ENCODE measurements at places on chromosomes 5 and 9.

DNA sequence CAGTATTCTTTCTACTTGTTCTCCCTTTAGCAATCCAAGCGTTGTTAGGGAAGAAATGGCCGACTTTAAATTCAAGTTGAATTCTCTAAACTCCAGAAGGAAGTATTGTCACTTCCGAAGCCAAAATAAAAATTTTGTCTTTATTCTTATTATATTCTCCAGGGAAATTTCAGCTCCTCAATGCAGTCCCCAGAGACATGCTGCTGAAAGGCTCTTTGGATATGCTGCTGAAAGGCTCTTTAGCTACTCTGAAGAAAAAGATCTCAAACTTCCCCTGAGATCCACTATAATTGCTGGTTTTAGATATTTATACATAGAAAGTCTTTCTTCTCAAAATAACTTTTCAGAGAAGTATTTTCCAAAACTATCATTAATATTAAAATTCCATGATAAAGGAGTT is 92.3 kb upstream of the PARP8 start:
- no peak for DNase-seq

GRCh38 chr9:86838519-86839497 is 108.5 kb downstream of the GAS1 start:
- DNase-seq: no peak

DNA sequence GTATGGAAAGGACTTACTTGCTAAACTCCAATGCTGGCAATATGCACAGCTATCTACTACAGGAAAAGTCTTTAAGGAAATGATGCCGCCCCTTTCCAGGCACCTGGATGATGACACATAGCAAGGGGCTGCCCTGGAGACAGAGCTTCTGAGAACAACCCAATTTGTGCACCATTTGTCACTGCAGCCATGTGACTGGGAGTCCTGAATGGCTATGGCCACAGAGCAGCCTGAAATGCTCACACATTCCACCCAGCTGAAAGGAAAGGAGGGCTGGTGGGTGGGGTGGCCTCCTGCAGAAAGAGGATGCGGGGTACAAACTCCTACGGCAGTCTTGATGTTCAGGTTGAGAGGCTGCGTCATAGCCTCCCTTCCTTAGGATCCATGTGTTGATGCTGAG is 70.1 kb upstream of the FSTL4 start:
- DNase-seq: no peak

GRCh38 chr9:6410633-6411032 is 2.4 kb upstream of the UHRF2 start:
- DNase-seq: no peak

- DNase-seq: no peak
Observed at GRCh38 chr9:104326912-104327311, 177.2 kb upstream of the OR13F1 start.

- DNase-seq: no peak
Observed at GRCh38 chr5:67305913-67306710, 109.5 kb upstream of the CD180 start.
